Bronchus fibroblast of lung (primary cell): ENCODE measurements at places on chromosomes 2 and 18. TPM values are rescaled to one million over a fixed set of nuclear protein-coding genes. Genes with fewer than 3 reads are reported as not detected.

M1AP gene
- total RNA-seq, result not detected in 2 replicates

TLX2 gene
- total RNA-seq, result 0.15 and 0.34 TPM in 2 replicates

MPHOSPH10 gene
- total RNA-seq, result 10.7 and 18.8 TPM in 2 replicates

SLC23A3 gene
- 0.45 and 0.50 TPM in 2 replicates for total RNA-seq

GREB1 gene
- total RNA-seq, result 0.17 and 0.30 TPM in 2 replicates

FBXO48 gene
- 0.30 and 0.67 TPM in 2 replicates for total RNA-seq

KHK gene
- total RNA-seq, result 3.2 and 3.6 TPM in 2 replicates

BCL11A gene
- 0.15 and 0.17 TPM in 2 replicates for total RNA-seq

ANKRD62 gene
- total RNA-seq, result not detected in 2 replicates

SANBR gene
- 4.8 and 5.4 TPM in 2 replicates for total RNA-seq

C2orf78 gene
- not detected in 2 replicates for total RNA-seq
